ENCODE measurements at places on chromosomes 16 and 17.
A peak's percentile ranks its signal among the peaks of the same experiment; 100 is the strongest.

DNA sequence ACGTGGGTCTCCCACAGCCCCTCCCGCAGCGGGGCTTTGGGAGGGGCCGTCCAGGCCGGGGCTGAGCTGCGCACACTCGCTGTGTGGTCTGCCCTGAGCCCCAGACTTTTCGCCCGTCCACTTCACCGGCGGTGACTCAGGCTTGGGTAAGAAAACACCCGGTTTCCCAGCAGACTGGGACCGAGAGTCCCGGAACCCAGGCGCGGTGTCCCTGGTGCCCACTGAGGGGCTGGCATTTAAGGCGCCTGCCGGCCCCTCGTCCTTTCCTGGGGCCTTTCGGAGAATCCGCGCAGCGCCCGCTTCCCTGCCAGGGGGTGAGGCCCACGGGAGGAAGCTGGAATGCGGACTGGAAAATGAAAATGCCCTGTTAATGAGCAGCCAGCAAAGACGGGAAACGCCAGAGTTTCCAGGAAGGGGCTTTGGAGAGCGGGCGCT is 100.3 kb downstream of the C16orf95 start:
- DNase-seq: no peak

- no peak for DNase-seq
These were observed 75.0 kb upstream of the ADAMTS18 start for GRCh38 chr16:77509796-77510195.

DNA sequence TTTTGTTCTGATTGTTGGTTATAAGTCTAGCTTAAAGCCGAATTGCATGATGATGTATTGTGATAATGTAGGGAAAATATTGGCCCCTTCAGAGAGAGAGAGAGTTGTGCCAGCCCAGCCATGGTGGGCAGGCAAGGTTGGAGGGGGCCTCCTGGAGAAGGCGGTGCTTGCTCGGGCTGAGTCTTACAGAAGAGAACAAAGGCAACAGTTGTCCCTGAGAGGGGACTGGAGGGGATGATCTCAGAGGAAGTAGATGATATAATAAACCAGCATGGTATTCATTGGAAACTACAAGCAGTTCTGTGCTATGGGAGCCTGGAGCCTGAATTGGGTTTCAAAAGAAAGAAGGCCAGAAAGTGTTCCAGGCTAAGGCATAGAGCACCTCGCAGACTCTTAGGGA is 173.8 kb downstream of the RPTOR start:
- DNase-seq: peak; percentile 48

- no peak for DNase-seq
These were observed 86.9 kb downstream of the MRM3 start for GRCh38 chr17:869086-869485.

- no peak for DNase-seq
These were observed 24.8 kb upstream of the SLC38A7 start for GRCh38 chr16:58709333-58709732.

DNA sequence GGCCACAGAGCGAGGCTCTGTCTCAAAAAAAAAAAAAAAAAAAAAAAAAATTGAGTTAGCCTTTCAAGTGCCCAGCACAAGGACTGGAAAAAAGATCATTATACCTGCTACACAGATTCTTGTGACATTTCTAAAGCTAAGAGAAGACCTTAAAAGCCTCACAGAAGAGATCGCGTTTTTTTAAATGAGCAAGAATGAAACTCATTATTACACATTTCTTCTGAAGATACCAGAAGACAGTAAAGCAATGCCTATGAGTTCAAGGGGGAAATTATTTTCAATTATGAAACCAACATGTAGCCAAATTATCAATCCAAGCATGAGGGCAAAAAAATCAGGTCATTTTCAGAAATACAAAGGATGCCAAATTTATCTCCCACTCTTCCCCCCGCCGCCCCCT is 56.8 kb downstream of the MED13 start:
- DNase-seq: no peak

GRCh38 chr16:82633964-82634600 is 7.3 kb downstream of the CDH13 start:
- DNase-seq: peak; percentile 87

- DNase-seq: no peak
These were observed 2.6 kb downstream of the RAI1 start for GRCh38 chr17:17683710-17684365.

GRCh38 chr17:61393550-61393903 is 6.1 kb upstream of the TBX2 start:
- no peak for DNase-seq

Data from Ammon's horn (tissue), 1 donor.